Naive thymus-derived CD8-positive, alpha-beta T cell (primary cell): ENCODE measurements at places on chromosomes 7 and 10.

DNA sequence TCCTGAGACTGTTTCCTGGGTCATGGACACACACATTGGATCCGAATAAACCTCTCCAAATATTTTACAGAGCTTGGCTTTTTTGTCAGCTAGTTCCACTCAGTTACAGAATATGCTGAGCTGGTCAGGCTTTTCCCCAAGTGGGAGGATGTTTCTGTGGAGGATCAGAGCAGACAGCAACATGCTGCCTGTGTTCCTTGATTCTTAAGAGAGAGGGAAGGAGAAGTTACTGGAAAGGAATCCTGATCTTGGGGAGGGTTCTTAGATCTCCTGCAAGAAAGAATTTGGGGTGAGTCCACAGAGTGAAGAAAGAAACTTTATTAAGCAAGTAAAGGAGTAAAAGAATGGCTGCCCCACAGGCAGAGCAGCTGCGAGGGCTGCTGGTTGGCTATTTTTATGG is 76.8 kb upstream of the RPA3 start:
- peaks cover 56% of the 10 kb centered on the region for H3K36me3 ChIP-seq
- H3K4me3 ChIP-seq = no peak overlapping the region
- no peaks in the 10 kb centered on the region for H3K4me1 ChIP-seq
- H3K27me3 ChIP-seq = no peaks in the 10 kb centered on the region
- DNase-seq = no peak

DNA sequence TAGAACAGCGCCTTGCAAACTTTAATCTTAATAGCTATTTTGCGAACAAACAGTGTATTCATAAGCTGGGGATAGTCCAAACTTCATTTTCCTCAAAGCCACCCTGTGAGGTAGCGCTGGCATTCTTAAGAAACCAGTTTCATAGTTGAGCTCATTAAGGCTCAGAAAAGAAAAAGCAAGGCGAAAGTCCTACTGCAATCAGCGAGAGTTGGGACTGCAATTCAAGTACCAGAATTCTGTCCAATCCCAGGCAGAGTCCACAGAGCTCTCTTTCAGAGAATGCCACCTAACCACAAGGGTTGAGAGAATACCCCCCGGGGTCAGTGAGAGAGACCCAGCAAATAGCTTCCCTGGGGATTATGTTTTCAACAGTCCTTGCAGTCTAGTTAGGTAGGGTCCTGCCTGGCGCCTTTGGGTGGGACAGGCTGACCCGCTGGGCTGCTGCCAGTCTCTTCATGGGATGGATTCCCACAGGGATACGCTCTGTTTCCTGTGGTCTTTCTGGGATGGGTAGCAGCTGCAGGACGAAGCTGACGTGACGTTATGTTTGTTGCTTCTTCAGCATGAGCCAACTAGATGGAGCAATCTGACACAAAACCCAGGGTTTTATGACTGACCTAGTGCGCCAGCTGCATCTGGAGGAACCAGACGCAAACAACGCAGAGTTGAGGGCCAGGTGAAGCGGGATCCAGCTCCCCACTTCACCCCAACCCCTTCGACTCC is 16.0 kb downstream of the BMPER start:
- peaks cover 36% of the 10 kb centered on the region for H3K27me3 ChIP-seq
- H3K4me3 ChIP-seq = no peak overlapping the region
- H3K4me1 ChIP-seq = no peaks in the 10 kb centered on the region
- no peak for DNase-seq

GRCh38 chr7:96016056-96016586 is 243.8 kb downstream of the DYNC1I1 start:
- H3K4me3 ChIP-seq = no peak overlapping the region
- H3K27ac ChIP-seq = no peak overlapping the region
- no peak for DNase-seq
- no peaks in the 10 kb centered on the region for H3K36me3 ChIP-seq

DNA sequence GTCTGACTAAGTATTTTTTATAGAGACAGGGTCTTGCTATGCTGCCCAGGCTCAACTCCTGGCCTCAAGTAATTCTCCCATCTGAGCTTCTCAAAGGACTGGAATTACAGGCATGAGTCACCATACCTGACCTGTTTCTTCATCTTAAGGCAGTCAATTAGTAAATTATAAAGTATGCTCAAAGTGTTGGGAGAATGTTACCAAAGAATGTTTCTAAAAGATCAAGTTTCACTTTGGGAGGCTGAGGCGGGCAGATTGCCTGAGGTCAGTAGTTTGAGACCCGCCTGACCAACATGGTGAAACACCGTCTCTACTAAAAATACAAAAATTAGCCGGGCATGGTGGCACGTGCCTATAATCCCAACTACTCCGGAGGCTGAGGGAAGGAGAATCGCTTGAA is 117.0 kb downstream of the ALOX5 start:
- DNase-seq = no peak
- no peaks in the 10 kb centered on the region for H3K27me3 ChIP-seq
- peaks cover 7% of the 10 kb centered on the region for H3K4me1 ChIP-seq

DNA sequence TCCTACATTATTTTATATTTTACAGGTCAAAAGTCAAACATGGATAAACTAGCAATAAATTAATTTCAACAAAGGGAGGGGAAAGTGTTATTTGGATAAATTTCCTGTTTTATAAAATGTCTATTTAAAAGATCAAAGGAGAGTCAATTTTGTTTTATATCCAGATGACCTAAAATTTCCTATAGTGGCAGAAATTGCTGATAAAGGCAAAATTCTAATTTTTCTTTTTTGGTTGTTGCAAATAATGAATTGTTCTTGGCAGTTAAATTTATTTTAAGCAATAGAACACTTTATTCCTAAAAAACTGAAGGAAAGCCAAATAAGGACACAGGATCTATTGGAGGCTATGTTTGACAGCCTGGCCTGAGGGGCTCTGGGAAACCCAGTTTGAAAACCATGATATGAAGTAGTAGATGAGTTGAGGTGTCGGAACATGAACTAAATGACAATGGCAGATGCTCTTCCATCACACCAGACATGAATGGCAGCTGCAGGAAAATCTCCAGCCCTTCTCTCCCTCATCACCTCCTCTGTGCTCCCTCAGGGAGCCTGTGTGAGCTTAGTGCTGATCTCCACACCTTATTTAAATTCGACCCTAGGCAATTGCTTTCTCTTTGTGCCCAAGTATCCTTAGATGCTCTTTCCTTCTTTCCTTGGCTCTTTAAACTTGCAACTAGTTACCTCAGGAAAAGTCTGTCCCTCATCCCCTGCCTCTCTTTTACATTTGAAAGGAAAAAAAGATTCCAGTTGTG is 395.0 kb downstream of the THSD7A start:
- DNase-seq = no peak
- H3K27me3 ChIP-seq = no peaks in the 10 kb centered on the region
- H3K4me3 ChIP-seq = no peak overlapping the region
- no peaks in the 10 kb centered on the region for H3K36me3 ChIP-seq
- no peaks in the 10 kb centered on the region for H3K4me1 ChIP-seq

DNA sequence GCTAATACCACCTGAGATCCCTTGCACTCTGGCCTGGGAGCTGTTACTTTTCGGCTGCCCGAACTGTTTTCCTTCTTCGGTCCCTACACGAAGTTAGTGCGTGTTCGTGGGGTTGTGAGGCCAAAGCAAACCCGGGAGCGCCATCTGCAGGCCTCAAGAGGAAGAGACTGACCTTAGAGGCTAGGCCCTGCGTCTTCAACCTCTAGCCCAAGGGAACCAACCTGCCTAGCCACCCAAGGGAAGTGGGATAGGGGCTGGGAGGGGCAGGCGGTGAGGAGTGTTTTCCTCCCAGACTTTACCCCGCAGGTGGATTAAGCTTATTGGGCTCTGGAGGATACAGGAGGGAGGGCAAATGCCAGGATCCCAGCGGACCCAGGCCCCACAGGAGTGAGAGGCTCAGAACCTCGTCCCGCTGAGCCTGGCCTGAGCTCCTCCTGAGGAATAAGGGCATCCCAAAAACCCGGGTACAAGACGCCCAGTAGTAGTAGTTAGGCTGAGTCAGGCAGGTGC is 1.7 kb upstream of the PAX2 start:
- H3K36me3 ChIP-seq = no peaks in the 10 kb centered on the region
- peak; percentile 29 for DNase-seq
- H3K27me3 ChIP-seq = peaks cover 54% of the 10 kb centered on the region
- peak overlapping the region; percentile 62 for H3K4me3 ChIP-seq

DNA sequence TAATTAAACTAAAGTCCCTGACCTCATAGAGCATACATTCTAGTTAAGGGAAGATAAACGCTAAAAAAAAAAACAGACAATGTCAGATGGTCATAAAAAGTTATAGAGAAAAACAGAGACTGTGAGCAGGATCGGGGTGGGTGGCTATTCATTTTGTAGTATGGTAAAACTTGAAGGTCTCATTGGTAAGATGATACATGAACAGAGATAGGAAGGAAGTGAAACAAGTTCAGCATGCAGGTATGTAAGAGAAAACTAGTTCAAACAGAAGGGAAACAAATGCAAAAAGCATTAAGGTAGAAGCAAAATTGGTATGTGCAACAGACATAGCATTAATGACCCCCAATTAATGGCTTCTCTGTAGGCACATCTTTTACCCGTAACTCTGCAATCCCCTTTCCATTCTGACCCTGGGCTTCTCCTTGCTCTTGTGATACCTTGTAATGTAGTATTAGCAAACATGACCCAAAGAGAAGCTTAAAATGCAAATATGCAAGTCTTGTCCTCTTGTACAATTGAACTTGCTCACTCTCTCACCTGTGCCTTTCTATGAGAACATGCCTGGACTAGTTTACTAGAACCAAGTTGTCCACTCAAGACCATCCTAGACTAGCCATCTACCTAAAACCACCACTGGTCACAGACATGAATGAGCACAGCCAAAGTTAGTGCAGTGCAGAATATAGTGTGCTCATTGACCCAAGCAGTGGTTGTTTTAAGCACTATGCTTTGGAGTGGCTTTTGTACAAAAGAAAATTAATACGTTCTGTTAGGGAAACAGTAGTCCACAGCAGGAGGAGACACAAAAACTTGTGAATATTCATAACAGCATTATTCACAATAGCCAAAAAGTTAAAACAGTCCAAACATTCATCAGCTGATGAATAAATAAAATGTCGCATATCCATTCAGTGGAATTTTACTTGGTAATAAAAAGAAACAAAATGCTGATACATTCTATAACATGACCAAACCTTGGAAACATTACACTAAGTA is 57.0 kb downstream of the BRAF start:
- no peak overlapping the region for H3K27ac ChIP-seq
- DNase-seq = no peak
- H3K36me3 ChIP-seq = peaks cover 17% of the 10 kb centered on the region
- H3K4me1 ChIP-seq = peaks cover 61% of the 10 kb centered on the region
